ENCODE measurements at places on chromosomes 6 and 20.

DNA sequence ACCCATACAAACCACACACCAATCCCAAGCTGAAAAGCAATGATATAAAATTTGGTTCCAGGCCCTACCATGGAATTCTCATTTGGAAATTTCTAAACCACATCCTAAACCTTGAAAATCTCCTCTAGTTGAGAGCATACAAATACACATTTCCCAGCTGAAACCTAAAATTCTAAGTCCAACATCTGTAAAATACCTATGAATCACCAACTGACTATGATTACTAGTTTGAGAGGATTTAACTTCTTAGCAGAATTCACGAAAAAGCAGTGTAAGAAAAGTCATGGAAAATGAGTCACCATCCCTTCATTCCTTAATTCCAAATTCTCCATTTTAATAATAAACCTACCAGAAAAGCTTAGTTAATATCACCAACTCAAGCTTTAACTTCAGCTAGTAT, 15.4 kb downstream of the RANBP9 start:
- no peak for DNase-seq

DNA sequence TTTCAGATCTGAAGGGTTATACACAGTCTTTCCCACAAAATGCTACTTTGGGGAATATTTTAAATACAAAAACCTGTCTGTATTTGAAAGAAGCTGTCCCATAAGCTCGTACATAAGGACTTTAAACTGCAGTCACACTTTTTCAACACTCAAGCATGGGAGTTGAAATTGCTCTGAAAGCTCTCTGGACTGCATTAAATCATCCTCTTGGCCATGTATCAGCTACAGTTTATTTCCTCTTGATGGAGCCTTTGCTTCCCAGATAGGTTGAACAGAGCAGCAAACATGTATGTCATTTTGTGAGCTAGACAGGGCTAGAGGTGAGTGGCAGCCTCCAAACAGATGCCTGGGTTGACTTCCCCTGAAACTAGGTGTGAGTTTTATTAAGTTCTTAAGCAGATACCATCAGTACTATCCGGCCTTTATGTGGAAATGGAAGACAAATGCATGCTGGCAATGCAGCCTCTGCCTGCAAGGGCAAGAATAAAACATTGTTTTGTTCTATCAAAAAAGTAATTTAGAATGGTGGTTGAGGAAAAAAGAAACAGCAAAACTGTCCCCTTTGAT, 105.9 kb upstream of the ENPP5 start:
- DNase-seq, result no peak

- peak; percentile 47 for DNase-seq
Measured at GRCh38 chr6:52390361-52390727, 28.4 kb downstream of the PAQR8 start.

- DNase-seq, result no peak
Measured at GRCh38 chr20:7144464-7144863, 377.0 kb downstream of the BMP2 start.

GRCh38 chr20:54127855-54128574, 45.8 kb downstream of the CYP24A1 start:
- no peak for DNase-seq

DNA sequence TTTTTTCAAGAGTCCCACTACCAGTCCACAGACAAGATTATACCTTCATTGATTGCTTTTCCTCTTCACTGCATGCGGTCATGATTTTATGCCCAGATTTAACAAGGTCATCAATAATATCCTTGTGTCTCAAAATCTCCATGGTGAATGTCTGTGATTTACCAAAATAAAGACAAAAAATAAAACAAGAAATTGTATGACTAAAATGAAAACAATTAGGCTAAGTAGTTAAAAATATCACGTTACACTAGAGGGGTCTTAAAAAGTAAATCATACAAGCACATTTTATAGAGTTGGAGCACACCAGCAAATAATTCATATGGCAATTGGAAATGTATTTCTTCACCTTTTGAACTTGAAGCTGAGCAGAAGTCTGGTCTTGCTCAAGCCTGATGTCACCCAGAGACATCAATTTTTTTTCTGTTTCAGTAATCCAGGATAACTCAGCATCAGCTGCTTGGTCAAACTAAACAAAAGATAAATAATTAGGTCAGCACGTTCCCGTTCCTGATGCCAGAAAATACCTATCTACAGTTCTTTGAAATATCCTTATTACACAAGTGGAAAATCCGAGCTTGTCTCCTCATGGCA, 125.4 kb downstream of the DST start:
- DNase-seq, result no peak

- no peak for DNase-seq
Measured at GRCh38 chr20:56909918-56910714, 281.0 kb downstream of the TFAP2C start.

DNA sequence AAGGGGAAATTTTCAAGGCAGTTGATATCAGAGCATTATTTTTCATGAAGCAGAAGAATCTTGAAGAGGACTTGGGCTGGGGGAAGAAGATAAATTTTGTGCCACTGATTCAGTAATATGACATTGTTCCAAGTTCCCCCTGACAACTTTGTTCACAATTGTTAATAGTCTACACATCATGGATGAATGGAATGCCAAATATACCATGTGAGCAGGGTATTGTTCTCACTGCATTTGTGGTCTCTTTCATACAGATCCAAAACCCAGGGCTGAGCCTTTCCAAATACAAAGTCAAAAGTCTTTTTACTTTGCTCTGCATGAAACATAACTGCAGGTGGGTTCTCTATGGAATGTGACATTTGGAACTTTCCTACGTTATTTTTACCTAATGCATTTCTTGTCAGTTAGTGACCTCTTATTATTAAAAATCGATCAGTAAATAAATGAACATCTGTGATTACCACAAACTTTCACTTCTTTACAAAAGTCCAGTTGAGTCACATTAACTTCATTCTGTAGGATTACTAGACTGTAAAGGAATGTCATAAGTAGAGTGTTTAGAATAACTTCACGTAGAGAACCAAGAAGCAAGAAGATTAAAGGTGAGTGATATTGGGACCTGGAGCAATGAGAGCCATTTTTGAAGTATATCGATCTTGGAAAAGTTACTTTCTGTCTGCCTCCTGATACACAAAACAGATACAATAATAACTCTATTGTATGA, 100.9 kb downstream of the RCAN2 start:
- DNase-seq, result no peak

GRCh38 chr6:167113047-167113754, 9.7 kb upstream of the CCR6 start:
- no peak for DNase-seq

DNA sequence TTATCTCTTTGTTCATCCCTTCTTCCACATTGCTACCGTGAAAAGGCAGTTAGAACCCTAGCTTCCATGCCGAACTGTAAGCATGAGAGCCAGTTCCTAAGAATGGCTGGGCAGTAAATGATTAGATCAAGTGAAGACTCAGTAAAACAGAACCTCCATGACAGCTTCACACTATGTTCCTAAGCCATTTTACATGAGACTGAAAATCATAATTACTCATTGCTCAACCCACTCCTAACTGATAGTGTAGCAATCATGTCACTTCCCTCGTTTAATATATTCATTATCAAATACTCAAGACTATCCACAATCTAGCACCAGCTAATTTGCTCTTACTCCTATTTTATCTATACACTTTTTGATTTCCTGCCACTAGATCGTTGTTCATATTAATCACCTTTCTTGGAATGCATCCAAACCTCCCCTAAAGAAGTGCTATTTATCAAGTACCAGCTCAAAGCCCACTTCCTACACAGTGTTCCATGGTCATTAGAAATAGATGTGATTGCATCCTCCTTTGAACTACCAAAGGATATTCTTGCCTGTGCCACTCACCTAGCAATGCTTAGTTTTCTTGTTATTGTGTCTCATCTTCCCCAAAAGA, 6.0 kb downstream of the TMEM30A start:
- DNase-seq, result no peak

- DNase-seq, result no peak
Measured at GRCh38 chr6:27553123-27553904, 80.4 kb upstream of the ZNF184 start.

DNA sequence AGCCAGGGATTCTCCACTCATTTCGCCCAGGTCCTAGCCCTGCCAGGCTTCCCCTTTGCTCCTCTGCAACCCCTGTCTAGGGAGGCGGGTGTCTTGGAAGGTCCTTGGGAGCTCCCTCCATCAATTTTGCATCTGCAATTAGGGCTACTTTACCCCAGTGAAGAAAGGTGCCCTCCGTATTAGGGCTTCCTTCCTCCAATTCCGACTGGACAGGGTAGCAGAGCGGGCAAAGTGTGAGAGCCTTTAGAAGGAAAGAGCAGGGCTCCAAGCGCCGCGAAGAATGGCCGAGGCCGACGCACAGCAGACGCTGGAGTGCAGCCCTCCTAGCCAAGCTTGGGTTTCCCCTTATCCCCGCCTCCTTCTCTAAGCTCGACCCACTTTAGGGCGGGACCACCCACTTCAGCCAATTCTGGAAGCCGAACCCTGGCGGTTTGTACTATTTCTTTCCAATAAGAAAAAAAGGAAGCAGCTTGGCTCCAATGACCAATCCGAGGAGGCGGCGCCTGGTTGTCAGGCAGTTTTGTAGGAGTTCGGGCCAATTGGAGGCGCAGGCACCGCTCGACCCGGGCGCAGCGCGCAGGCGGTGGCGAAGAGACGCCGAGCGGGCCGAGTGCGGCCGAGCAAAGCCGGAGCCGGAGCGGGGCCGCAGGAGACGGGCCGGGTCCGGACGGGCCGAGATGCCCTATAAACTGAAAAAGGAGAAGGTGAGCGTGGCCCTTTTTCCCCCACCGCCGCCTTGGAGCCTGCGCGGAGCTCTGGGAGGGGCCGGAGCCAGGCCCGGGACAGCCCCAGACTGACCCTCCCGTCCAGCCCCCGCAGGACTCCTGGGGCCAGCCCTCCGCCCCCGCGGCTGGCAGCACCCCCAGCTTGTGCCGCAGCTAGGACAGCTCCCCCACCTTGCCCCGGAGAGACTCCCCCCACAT, at the start of gene PPP2R5D:
PPP2R5D (plus strand) TSS at position 570 of the 923 bp plus-strand sequence; CDS start at position 678, 108 bp downstream.
- DNase-seq, result peak; percentile 96

GRCh38 chr20:42082611-42083010, 464.4 kb upstream of the CHD6 start:
- DNase-seq, result no peak

DNA sequence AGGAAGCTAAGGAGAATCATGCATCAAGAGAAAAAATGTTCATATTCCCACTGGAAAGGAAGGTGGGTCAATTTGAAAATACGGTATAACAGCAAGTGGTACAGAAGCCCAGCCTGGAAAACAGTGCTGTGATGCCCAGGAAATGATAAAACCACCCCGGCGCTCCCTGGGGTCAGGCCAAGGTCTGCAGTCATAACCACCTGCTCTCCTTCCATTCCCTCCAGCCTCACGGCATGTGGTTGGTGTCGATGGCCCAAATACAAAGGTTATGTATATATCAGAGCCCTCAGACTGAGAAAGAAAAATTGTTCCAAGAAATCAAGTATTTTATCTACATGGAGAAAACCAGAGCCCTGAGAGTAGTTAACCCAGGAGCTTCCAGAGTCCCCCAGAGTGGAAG, 208.1 kb upstream of the CDYL start:
- DNase-seq, result no peak

DNA sequence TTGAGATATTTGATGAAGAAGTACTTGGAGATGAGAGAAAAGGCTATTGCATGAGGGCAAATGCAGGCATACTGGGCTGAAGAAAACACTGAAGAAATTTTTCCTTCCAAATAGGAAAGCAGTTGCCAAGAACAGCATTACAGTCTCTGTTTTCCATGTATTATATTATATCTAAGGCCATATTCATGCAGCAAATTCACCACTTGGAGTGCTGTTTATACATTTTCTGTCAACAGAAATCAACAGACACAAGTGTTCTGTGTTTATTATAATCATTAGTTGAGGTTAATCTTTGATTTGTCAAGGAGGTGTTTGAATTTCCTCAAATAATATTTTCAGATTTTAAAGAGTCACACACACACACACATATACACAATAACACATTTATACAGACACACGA, 268.8 kb upstream of the PLCB4 start:
- DNase-seq, result no peak

DNA sequence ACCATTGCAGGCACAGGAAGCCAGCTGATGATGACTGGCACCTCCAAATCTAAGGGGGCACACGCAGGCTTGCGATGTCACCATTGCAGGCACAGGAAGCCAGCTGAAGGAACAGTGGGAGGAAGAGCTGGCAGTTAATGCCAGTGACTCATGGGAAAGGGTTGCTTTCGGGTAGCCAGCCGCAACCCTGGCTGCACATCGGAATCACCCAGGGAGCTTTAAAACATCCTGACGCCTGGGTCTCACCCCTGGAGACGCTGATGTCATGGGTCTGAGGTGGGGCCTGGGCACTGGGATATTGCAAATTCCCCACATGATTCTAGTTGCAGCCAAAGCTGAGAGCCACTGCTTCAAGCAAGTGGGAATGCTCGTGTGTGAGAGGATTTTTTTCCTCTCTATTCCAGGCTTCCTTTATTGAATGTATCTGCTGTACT, 16.1 kb upstream of the CCN6 start:
- no peak for DNase-seq

- no peak for DNase-seq
Measured at GRCh38 chr6:90088009-90088408, 193.7 kb downstream of the GJA10 start.

- no peak for DNase-seq
Measured at GRCh38 chr6:108120311-108120710, 45.5 kb upstream of the NR2E1 start.

- no peak for DNase-seq
Measured at GRCh38 chr20:16692442-16692841, 37.4 kb upstream of the SNRPB2 start.

DNA sequence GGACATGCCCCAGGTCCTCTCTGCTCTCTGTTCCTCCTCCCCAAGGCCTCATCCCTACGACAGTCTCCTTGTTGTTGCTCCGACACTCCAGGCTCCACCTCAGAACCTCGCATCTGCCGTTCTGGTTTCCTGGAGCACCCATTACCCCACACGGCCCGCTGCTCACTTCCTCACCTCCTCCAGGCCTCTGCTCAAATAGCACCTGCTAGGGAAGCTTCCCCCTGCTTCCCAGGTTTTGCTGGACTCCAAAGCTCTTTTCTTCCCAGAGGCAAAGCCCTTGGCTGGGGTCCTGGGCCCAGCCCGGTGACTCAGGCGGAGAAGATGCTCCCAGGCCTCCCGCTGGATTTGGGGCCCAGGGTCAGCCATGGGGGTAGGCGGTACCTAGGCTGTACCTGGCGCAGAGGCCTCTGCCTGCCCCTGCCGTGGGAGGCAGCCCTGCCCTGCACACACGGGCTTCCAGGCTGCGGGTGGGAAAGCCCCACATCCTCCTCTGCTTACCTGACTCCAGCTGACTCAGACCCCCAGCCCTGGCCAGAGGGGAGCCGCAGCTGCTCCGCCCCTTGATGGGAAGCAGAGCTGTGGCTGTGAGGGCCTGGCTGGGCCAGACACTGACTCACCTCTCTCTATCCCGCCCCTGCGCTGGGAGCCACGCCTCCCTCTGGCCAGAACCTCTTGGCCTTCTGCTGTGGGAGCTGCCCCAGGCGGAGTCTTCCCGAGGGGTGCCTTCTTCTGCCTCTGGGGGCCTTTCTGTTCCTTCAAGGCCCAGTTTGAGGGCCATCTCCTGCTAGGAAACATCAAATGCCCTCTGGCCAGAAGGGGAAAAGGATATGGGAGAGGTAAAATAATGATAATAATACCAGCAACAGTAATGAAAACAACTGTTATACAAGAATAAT, 130.5 kb downstream of the CEBPB start:
- no peak for DNase-seq

Data from activated CD4-positive, alpha-beta T cell treated with anti-CD3 and anti-CD28 coated beads, Interleukin-2, amount 50 U/mL, for 1 hour (primary cell).